Activated CD4-positive, CD25-positive, alpha-beta regulatory T cell treated with anti-CD3 and anti-CD28 coated beads, Interleukin-2, amount 50 U/mL, for 72 hours (primary cell): ENCODE measurements at places on chromosomes 1 and 21.

- DNase-seq: no peak
Measured at GRCh38 chr1:89633800-89634625, 1.1 kb downstream of the LRRC8C start.

GRCh38 chr1:153350321-153350957 is 1.8 kb upstream of the PGLYRP4 start:
- no peak for DNase-seq

- DNase-seq: no peak
Measured at GRCh38 chr1:81237473-81238089, 563.2 kb upstream of the ADGRL2 start.

DNA sequence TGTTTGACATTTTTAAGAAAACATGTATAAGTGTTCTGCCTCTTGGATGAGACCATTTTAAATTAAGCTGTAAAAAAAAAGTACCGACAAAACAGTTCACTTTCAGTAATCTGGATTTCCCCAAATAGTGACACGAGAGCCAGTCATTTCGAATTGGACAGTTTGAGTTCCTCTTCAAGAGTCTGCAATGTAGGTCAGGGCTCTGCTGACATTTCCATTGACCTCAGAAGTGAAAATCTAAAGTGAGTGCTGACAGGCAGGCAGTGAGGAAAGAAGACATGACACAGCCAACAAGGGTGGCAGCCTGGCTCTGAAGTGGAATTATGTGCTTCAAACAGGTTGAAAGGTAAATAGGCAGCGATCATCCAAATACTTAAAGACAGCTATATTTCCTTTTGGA is at the start of gene IL23R:
IL23R (plus strand) TSS at position 259 of the 400 bp plus-strand sequence. CDS start 1,667 bp downstream, outside the sequence.
- no peak for DNase-seq
